ENCODE measurements at places on chromosomes 1 and 21. TPM values are rescaled to one million over a fixed set of nuclear protein-coding genes. Genes with fewer than 3 reads are reported as not detected.
A peak's percentile ranks its signal among the peaks of the same experiment; 100 is the strongest.

FABP3 gene
- total RNA-seq, result not detected

FAM78B gene
- total RNA-seq, result 0.51 TPM

CELA2B gene
- total RNA-seq, result not detected

EVA1C gene
- total RNA-seq, result 9.3 TPM

KPRP gene
- not detected for total RNA-seq

- no peaks in the 10 kb centered on the region for H3K27me3 ChIP-seq
- peak overlapping the region; percentile 95 for H3K4me3 ChIP-seq
- H3K4me1 ChIP-seq, result peaks cover 39% of the 10 kb centered on the region
Observed at GRCh38 chr1:16367258-16367967, 371 bp downstream of the SZRD1 start.

DNA sequence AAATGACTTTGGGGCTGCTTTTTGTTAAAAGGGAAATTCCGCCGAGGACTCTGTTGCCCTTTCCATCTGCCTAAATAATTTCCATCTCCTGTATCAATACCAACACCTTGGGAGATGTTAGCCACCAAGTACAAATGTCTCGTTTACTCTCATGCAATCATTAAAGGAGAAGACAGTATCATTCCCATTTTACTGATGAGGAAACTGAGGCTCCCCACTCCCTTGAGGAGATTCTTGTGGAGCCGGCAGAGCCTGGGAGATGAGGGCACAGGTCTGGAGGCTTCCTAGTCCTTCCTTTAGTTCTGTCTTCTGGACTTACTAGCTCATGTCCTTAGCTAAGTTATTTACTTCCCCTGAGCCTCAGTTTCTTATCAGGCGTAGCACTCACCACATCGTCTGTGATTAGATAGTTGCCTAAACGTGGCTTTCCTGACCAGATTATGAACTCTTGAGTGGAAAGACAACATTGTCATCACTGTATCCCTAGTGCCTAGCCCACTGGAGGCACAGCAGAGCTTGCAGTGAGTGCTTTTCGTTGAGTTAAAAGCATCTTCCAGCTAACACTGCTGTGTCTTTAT lies 81.6 kb downstream of the ADSS2 start:
- no peaks in the 10 kb centered on the region for H3K4me1 ChIP-seq
- no peaks in the 10 kb centered on the region for H3K36me3 ChIP-seq
- H3K27me3 ChIP-seq, result no peaks in the 10 kb centered on the region
- DNase-seq, result no peak
- no peak overlapping the region for H3K27ac ChIP-seq
- no peak overlapping the region for H3K4me3 ChIP-seq

GRCh38 chr1:153194331-153195050 lies 8.7 kb upstream of the LELP1 start:
- H3K27me3 ChIP-seq, result peaks cover 55% of the 10 kb centered on the region
- no peak overlapping the region for H3K27ac ChIP-seq

- no peaks in the 10 kb centered on the region for H3K27me3 ChIP-seq
- no peak for DNase-seq
- peaks cover 69% of the 10 kb centered on the region for H3K36me3 ChIP-seq
- H3K4me3 ChIP-seq, result no peak overlapping the region
- no peak overlapping the region for H3K27ac ChIP-seq
Observed at GRCh38 chr21:46252840-46253239, 24.3 kb upstream of the LSS start.

DNA sequence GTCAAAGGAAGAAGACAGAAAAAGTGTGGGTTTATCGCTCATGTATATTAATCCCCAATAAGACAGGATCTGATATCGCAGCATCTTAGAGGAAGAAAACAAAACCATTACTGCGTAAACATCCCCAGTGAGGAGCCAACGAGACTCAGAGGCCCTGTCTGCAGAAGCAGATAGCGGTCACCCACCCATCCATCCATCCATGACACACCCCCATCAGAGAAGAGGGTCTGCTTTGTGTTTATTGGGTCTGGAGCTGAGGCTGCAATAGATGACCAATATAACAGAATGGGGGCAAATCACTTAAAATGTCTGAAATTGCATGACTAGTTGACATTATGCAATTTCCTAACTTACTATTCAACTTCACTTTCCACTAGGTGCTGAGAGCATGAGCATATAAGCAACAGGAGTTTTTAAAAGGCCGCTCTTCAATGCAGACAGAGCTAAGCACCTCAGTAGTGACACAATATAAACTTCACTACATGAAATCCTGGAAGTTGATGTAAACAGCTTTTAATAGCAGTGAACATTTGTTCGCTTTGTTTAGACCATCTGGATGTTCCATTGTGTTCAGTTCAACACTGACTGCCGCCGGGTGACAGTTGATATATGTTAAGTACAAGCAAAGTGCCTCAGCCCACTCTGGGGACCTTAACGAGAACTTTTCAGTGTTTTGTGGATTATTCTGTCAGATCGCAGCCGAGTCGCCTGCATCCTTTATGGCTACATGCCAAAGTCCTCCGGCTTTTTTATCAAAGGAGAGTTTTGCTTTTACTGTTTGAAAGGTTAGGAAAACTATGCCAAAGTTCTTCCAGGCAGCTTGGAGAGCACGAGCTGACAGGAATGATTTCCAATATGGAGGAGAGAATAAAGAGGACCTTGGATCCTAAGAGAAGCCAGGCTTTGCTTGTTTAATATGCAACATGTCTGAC lies 167.5 kb downstream of the ZNF281 start:
- DNase-seq, result no peak
- H3K27me3 ChIP-seq, result peaks cover 21% of the 10 kb centered on the region

GRCh38 chr1:218361298-218362065 lies 16.3 kb downstream of the TGFB2 start:
- DNase-seq, result no peak
- H3K4me3 ChIP-seq, result no peak overlapping the region
- no peaks in the 10 kb centered on the region for H3K36me3 ChIP-seq
- peaks cover 6% of the 10 kb centered on the region for H3K27me3 ChIP-seq
- no peaks in the 10 kb centered on the region for H3K4me1 ChIP-seq

- no peak overlapping the region for H3K4me3 ChIP-seq
- H3K4me1 ChIP-seq, result peaks cover 47% of the 10 kb centered on the region
- no peak for DNase-seq
- peaks cover 43% of the 10 kb centered on the region for H3K36me3 ChIP-seq
- H3K27ac ChIP-seq, result no peak overlapping the region
Observed at GRCh38 chr1:212309967-212310366, 24.8 kb downstream of the PPP2R5A start.

DNA sequence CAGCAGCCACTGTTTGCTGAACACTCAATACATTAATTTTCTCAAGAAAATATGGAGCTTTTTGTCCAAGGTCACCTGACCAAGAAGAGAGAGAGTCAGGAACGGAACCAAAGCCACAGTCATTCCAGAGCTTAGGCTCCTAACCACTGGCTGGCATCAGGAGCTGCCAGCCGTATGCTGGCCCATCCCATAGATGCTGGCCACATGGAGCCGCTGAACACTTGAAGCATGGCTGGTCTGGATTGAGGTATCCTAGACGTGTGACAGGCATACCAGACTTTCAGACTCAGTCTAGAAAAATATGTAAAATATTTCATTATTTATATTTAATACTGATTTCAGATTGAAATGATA lies 458.7 kb downstream of the MATN1 start:
- no peaks in the 10 kb centered on the region for H3K36me3 ChIP-seq
- no peak overlapping the region for H3K4me3 ChIP-seq
- peaks cover 10% of the 10 kb centered on the region for H3K27me3 ChIP-seq
- no peak for DNase-seq
- no peak overlapping the region for H3K27ac ChIP-seq

GRCh38 chr1:94068096-94068998 lies 52.6 kb downstream of the ABCA4 start:
- peaks cover 7% of the 10 kb centered on the region for H3K4me1 ChIP-seq
- H3K36me3 ChIP-seq, result no peaks in the 10 kb centered on the region
- no peak overlapping the region for H3K4me3 ChIP-seq

- H3K27me3 ChIP-seq, result no peaks in the 10 kb centered on the region
- no peak for DNase-seq
- H3K27ac ChIP-seq, result no peak overlapping the region
- no peak overlapping the region for H3K4me3 ChIP-seq
- peaks cover 4% of the 10 kb centered on the region for H3K4me1 ChIP-seq
Observed at GRCh38 chr1:213138391-213138790, 87.3 kb downstream of the RPS6KC1 start.

GRCh38 chr1:212368073-212368484 lies 46.6 kb downstream of the PACC1 start:
- H3K4me3 ChIP-seq, result no peak overlapping the region
- H3K4me1 ChIP-seq, result no peaks in the 10 kb centered on the region
- peak; percentile 67 for DNase-seq
- no peak overlapping the region for H3K27ac ChIP-seq
- no peaks in the 10 kb centered on the region for H3K27me3 ChIP-seq
- peaks cover 47% of the 10 kb centered on the region for H3K36me3 ChIP-seq

GRCh38 chr21:40402884-40403582 lies 443.9 kb downstream of the DSCAM start:
- DNase-seq, result no peak
- H3K27me3 ChIP-seq, result no peaks in the 10 kb centered on the region
- no peaks in the 10 kb centered on the region for H3K36me3 ChIP-seq
- no peaks in the 10 kb centered on the region for H3K4me1 ChIP-seq
- no peak overlapping the region for H3K27ac ChIP-seq
- H3K4me3 ChIP-seq, result no peak overlapping the region
